ENCODE measurements at places on chromosomes 7 and 10.

DNA sequence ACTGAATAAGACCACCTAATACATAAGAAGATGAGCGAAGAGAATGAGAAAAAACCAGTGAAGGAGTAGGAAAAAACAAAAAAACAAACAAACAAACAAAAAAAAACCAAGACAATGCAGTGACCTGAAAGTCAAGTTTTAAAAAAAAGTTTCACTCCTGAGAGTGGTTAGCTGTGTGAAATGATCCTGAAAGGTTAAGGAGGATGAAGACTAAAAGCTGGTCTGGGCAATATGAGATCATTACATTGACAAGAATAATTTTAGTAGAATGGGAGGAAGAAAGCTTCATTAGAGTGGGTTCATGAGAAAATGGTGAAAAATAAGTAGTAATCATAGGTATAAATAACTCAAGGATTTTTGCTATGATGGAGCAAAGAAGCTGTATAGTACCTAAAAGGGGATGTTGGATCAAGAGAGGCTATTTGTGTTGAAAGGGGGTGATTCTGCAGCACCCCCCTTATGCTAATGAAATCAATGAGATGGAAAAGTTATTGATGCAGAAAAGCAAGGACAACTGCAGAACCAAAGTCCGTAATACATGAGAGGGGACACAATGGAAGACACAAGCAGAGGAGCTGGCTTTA lies 80.2 kb downstream of the KMT2C start:
- DNase-seq, result no peak

DNA sequence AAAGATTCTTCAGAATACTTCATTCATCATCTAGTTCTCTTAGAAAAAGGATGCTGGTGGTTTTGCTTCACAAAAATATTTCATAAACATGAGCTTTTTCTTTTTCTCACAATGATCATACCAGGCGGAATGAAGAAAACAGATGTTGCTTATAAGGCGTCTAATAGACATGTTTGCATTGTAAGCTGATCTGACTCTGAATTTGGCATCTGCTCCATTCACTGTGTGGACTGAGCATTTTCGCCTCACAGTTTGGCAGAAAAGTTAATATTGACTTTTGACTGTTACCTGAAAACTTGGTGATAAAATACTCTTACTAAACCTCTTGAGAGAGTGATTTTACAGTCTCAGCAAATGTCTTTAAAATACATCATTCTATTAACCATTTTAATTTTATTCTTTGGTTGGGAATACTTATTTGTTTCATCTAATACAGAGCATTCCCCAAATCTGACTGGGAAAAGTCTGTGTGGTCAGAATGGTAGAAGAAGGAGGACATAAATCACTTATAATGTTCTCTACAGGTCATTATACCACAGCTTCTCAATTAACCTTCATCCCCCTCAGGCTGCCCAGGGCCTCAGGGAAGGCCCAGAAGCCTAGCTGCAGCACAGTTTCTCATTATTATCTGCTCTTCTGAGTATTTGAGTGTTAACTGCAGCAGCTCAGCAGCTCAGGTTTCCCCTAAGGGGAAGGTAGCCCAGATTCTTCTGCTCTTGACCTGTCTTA lies 121.6 kb upstream of the KAT6B start:
- no peak for DNase-seq

- DNase-seq, result no peak
These were observed 194.4 kb upstream of the IMMP2L start for GRCh38 chr7:111756687-111757178.

- DNase-seq, result no peak
These were observed 201.8 kb upstream of the PPP2R2D start for GRCh38 chr10:131698986-131699385.

- no peak for DNase-seq
These were observed 61.0 kb downstream of the CAMK2B start for GRCh38 chr7:44264221-44264931.

DNA sequence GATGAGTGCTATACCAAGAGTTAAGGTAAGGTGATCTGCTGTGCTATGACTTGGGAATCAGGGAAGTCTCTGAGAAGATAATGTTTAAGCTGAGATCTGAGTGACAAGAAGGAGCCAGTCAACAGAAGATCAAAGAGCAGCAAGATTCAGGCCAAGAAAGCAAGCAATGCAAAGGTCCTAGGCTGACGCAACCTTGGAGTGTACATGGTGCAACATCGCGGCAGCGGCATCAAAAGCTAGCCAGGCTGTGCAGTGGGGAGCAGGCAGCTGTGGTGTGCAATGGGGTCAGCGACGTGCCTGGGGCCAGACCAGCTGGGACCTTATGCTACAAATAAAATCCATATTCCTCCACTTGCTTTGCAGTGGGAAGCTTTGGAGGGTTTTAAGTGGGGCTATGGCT lies 324.1 kb downstream of the LRMDA start:
- DNase-seq, result no peak

DNA sequence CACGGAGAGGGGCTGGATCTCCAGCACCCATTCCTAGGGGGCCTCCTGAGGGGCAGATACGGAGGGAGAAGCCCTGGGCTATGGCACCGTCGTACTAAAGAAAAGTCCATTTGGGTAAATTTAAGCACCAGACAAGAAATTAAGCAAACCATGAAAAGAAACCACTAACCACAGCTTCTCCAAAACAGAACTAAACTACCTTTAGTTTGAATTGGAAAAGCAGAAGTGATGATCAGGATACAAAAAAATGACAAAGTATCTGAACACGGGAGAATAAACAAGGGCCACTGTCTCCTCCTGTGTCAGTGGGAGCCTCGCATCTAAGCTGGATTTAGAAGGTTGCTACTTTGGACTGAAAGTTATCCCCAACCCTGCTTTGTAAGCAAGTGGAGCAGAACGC lies 69.1 kb downstream of the DIP2C start:
- DNase-seq, result no peak

DNA sequence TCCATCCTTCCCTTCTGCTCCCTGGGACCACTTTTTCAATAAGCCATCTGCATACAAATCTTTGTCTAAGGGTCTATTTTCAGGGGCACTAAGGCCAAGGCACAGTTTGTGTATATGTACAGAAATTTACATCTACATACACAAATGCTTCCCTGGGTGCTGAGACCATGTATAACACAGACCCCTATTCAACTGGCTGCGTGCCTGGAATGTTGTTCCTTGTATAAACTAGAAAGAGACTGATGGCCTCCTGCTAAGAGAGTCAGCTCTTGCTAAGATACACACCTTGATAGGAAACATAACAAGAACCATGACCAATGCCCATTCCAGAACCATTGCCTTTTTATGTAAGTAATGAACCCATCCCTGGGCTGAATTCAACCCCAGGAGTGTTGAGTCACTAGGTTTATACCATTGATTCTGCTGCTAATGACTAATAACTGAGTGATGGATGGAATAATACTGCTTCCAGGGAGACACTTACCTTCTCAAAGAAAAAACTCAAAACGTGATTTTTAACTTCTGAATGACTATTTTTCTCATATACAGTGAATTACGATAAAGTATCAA lies 290.7 kb downstream of the FGFR2 start:
- no peak for DNase-seq

GRCh38 chr10:49329146-49329505 lies 30.2 kb downstream of the C10orf71 start:
- no peak for DNase-seq

DNA sequence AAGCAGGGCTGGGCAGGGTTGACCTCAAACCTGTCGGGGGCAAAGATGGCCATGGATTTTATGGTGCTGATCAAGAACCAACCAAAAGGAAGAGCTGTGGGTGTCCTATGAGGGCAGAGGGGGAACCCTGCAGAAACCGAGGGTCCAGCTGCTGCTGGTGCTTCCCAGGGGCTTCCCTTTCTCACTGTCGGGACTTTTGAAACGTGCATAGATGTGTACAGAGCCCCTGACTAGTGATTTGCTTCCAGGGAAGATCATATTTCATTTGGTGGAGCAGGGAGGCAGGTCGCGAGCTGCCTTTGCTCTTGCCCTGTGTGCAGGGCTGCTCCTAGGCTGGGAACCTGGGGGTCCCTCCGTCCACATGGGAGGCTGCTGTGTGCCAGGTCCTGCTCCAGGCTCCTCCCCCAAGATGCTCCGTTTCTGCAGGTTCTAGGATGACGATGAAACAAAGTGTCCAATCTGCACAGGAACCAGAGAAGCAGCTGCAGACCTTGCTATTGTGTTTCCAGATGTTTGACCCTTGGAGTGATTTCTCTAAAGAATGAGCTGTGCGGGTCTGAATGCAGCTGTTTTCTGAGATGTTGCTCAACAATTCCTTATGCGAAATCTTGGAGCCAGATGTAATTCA lies 9.4 kb upstream of the INPP5A start:
- DNase-seq, result no peak

DNA sequence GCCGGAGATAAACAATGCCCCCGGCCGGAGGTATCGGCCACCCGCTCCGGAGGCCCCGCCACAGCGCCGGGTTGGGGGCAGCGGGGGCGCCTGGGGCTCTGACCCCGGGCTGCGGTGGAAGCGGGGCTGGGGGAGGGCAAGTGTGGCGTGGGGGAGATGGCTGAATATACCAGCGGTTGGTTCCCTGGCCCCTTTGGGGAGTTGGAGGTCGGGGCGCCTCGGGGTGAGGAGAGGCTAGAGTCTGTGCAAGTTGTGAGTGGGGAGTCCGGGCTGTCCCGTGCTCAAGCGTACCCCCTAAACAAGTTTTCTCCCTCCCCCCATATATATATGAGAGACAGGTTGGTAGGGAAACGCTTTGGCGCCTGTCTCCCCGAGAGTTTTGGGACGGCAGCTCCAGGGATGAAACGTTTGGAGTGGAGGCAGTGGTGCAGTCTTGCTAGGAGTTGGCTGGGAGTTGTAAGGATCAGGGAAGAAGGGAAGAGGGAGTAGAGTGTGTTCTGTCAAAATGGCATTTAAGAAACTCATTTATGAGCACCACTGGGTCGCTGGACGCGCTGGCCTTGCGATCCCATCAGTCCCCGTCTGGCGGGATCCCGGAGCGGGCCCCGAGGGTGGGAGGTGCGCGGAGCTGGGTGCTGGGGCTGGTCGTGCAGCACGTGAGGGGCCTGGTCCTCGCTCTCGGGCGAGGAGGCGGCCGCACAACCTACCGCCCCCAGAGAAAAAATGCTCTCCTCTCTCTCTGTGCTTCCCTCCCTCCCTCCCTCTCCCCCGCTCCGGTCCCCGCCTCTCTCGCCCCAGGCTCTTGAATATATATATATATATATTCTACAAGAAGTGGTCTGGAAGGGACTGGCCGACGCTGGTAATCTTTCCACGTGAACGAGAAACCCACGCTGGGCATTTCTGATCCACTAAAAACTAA lies 1.1 kb downstream of the TET1 start:
- DNase-seq, result no peak

DNA sequence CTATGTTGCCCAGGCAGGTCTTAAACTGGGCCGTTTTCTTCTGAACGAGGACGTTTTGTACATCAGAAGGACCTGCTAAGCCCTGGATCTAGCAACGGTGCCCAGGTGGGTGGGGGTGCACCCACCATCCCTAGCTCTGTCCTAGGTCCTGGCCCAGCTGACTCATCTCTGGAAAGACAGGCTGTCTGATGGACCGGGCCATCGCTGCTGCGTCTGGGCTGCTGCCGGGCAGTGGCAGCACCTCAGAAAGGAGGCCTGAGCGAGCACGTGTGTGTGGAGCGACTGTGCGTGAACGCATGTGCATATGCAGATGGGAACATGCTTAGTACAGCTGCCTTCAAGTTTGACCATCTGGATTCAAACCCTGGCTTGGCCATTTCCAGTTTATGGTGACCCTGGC lies 7.3 kb upstream of the ELFN1 start:
- DNase-seq, result no peak

DNA sequence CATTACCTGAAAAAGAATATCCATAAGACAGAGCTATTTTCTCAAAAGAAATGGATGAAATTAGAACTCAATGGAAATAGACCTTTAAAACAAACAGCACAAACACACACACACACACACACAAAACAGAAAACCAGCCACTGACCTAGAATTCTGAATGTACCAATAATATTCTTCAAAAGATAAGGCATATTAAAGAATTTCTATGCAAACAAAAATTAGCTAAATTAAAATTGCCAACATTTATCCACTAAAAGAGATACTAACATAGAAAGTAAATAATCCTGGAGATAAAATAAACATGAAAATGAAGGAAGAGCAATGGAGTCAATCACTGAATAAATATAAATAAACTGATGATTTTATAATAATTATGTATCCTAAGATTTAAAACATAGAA lies 431.2 kb downstream of the SH2D4B start:
- DNase-seq, result no peak

- DNase-seq, result peak; percentile 69
These were observed 28.0 kb downstream of the IPMK start for GRCh38 chr10:58239561-58240169.

Measured in glomerular endothelial cell (primary cell).